Ureter (tissue), 1 donor: ENCODE measurements at places on chromosomes 3 and 15. TPM values are rescaled to one million over a fixed set of nuclear protein-coding genes. Genes with fewer than 3 reads are reported as not detected.
A peak's percentile ranks its signal among the peaks of the same experiment; 100 is the strongest.

The GNL3 gene
- 174 TPM for total RNA-seq

The ANKRD63 gene
- total RNA-seq, result not detected

The MEGF11 gene
- not detected for total RNA-seq

The ATP13A4 gene
- total RNA-seq, result 2.1 TPM

The SUMF1 gene
- total RNA-seq, result 42.6 TPM

The SUCNR1 gene
- 0.34 TPM for total RNA-seq

The GPR62 gene
- total RNA-seq, result 0.57 TPM

The SCAANT1 gene
- total RNA-seq, result not detected

The GOLGA6C gene
- total RNA-seq, result not detected

DNA sequence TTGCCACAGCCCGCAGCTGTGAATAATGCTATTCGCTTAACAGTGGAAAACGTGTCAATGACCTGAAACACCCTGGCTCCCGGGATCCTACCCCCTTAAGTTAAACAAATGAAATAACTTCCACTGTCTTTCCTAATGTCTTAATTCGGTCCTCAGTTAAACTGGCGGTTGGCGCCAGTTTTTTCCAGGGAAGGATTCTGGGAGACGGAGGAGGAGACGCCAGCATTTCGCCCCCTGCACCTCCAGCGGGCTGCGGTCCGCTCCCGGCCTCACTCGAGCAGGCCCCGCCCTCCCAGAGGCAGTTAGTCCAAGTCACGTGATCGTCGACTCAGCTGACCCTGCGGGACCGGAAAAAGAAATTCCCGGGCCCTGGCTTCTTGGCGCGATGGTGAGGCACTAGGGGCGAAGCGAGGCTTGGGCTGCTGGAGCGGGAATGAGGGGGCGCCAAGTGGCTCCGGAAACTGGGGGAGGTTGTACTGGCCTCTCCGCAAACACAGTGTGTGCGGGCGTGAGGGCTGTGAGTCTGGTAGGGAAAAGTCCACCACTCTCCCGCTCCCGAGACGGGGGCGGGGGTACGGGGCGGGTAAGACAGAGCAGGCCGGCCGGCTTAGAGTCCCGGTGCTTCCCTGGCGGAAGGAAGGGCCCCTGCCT, at the start of gene COMMD4:
Gene COMMD4 (plus strand): TSS at position 359 of the 651 bp plus-strand sequence. CDS start 27 bp downstream, at position 386.
- peak; percentile 95 for DNase-seq

- DNase-seq, result no peak
These were observed 51.2 kb upstream of the PCSK6 start for GRCh38 chr15:101540480-101541239.

DNA sequence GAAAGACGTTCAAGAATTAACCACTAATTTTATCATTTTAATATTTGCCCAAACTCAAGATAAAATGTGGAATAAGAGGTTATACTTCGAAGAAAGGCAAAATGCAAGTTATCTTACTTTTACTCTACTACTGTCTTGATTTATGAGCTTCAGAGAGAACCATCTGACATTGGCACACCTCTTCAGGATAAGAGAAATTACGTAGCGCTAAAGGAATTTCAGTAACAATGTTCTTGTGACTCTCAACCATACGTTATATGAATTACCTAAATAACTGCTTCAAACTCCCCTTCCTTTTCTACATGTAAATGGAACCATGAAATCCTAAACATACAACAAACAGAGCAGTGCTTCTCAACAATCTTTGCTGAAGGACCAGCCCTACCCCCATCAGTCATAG, 96.8 kb downstream of the ZNF385D start:
- no peak for DNase-seq

DNA sequence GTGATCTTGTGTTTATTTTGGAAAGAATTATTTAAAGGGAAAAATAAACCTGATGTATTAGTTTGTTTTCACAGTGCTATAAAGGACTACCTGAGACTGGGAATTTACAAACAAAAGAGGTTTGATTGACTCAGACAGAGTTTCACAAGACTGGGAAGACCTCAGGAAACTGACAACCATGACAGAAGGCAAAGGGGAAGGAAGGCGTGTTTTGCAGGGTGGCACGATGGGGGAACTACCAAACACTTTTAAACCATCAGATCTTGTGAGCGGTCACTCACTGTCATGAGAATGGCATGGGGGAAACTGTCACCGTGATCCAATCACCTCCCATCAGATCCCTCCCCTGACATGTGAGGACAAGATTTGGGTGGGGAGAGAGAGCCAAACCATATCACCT, 87.0 kb downstream of the TP63 start:
- DNase-seq, result no peak

DNA sequence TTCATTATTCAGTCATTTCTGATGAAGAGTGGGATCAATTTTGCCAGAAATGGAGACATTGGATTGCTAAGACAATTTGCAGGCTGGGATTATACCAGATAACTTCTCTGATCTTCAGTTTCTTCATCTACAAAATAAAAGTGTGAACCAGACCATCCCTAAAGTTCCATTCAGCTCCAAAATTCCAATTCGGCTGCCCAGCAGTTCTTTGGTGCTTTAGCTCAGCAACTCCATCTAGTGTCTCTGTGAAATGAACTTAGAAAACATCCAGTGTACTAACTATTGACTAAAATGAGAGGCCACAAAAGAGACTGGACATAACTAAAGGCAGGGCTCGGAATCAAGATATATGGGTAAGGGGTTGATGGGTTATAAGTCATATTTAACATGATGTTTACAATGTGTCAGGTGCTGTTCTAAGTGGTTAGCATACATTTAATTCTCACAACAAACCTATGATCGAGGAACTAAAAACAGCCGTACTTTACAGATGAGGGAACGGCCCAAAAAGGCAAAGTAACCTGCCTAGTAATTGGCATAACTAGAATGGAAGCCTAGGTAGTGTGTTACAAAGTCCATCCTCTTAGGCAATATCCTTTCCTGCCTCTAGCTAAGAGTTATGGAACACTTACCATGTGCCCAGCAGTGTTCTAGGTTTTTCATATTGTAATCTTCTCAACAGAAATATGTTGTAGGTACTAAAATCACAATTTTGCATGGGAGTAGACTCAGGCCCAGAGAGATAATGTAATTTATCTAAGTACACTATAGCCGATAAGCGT, 17.0 kb downstream of the THAP10 start:
- DNase-seq, result no peak

DNA sequence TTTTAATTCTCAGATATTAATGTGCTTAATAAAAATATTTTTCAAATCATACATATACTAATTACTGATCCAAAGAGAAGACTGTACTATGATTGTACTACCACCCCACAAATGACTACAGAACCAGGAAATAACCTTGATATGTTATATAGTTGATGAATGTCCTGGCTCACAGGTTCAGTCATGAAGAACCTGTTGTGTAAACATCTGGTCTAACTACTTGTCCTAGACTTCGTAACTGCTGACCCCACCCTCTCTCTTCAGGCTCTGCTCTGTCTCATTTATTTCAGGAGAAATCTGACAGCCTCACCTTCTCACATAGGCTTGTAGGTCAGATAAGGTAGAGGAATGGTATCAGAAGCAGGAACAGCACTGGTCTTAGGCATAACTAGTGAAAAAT, 14.7 kb upstream of the CSTA start:
- no peak for DNase-seq

DNA sequence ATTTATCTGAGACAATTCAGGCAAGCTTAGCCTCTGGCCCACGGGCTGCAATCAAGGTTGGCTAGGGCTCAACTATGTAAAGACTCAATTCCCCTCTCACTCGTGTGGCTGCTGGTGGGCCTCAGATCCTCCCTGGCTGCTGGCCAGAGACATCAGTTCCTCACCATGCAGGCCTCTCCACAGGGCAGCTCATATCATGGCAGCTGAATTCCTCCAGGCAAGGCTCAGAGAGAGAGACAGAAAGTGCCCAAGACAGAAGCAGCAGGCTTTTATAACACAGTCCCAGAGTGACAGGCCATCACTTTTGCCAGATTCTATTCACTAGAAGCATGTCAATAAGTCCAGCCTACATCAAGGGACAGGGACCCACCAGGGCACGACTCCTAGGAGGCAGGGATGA, 63.2 kb downstream of the XXYLT1 start:
- DNase-seq, result no peak

GRCh38 chr3:150169330-150169940, 198.7 kb upstream of the PFN2 start:
- DNase-seq, result no peak

DNA sequence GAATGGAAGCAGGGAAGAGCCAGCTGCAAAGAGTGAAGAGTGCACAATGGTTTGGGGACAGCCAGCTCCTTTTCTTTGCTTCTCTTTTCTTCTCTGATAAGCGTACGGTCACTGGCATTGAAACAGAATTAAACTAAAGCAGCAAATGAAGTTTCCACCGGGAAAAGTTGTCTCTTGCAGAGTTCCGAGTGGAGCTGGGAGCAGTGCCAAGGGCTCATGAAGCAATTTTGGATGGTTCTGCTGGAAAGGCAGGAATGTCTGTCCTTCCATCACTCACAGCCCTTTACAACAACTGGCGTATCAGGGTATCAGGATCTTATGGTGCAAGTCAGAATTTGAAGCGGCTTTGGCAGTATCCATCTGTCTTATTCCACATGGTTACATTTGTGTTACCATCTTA, 1042.9 kb downstream of the NTRK3 start:
- DNase-seq, result no peak

- no peak for DNase-seq
These were observed 91.7 kb downstream of the CEMIP start for GRCh38 chr15:80870893-80871292.

DNA sequence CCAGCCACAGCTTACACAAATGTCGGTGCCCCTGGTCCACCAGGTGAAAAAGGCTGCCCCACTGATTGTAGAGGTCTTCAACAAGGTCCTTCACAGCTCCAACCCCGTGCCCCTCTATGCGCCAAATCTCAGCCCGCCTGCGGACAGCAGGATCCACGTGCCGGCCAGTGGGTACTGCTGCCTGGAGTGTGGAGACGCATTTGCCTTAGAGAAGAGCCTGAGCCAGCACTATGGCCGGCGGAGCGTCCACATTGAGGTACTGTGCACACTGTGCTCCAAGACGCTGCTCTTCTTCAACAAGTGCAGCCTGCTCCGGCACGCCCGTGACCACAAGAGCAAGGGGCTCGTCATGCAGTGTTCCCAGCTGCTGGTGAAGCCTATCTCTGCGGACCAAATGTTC, 32.9 kb upstream of the ALPK3 start:
- DNase-seq, result no peak

- no peak for DNase-seq
These were observed 2.5 kb downstream of the UBP1 start for GRCh38 chr3:33437556-33438283.

DNA sequence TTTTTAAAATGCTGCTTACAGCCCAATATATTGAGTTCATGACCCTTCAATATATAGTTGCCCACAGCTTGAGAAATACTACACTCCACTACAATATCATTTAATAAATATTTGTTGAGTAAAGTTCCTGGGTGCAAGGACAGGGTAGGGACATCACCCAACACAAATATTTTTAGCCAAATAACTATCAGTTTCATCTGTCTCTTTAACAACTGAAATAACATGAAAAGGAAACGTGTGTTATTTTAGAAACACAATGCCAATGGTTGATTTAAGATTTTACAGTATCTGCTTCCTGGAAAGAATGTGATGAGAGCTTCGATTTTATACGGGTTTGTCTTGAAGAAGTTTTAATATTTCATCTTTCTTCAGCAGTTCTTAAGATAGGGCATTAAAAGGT, 67.7 kb upstream of the CDV3 start:
- DNase-seq, result no peak

DNA sequence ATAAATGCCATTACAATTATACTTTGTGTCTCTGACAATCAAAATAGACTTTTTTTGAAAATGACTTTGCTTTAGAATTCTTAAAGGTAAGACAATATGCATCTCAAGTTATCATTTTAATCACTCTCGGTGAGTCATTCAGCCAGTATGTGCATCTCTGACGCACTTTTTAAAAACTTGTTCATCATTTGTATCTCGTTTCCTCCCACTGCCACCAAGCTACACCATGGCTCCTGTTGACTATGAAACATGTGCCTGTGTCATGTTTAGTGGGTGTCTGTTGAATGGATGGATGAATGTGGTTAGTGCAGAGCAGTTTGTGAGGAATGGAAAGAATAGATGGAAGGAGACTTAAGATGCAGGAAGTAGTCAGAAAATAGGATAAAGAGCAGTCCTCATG, 68.6 kb downstream of the ARPP21 start:
- DNase-seq, result no peak

DNA sequence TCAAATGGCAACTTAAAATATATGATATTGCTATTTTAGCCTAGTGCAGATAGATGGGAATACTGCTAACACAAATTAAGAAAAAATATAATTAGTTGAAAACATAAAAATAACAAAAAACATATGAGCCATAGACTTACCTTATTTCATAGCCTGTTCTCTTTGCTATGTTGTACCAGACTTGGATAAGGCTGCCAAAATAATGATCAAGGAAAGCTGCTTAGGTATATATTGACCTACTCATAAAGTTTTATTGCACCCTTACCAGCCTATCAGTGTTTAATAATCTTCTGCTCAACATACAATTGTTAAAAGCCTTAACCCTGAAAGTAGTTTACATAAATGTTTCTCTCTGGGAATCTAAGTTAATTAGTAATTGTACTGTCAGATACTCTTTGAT, at the start of gene SI:
Gene SI (minus strand): TSS at position 204 of the 400 bp plus-strand sequence. CDS start 2,484 bp downstream, outside the sequence.
- DNase-seq, result no peak

- DNase-seq, result no peak
These were observed 276.9 kb downstream of the GBE1 start for GRCh38 chr3:81484520-81484919.

GRCh38 chr15:42825599-42825998, 88.7 kb upstream of the CDAN1 start:
- DNase-seq, result no peak

DNA sequence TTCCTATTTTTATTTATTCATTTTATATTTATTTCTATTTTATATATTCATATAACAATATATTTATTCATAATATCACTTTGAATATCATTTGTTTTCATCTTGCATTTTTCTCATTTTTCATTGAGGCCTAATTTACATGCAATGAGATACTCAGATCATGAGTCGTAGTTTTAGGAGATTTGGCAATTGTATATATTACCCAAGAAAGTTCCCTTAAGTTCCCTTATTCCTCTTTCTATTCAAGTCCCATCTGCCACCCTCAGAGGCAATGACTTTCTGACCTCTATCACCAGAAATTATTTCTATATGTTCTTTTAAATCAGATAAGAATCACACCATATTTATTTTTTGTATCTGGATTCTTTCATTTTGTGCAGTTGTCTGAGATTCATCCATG, 329.1 kb upstream of the TPRG1 start:
- no peak for DNase-seq

- DNase-seq, result no peak
These were observed 335.8 kb downstream of the ZIC1 start for GRCh38 chr3:147744967-147745366.

DNA sequence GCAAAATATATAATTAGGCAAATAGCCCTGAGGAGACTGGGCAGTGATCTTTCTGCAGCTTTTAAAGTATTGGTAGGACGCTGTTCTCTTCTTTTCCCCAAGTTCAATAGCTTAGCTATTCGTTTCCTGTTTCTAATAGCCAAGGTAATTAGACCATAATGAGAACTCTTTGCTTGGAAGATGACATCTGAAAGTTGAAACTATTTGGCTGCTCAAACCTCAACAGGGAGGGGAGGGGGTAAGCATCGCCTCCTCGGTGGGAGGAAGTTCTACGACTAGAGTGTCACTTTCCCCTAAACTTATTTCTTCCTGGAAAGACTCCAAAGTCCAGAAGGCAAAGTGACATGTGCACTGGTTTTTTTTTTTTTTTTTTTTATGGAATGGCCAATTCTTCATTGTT, 22.8 kb upstream of the ALDH1A3 start:
- no peak for DNase-seq
